ENCODE measurements at places on chromosomes 16 and 17.
A peak's percentile ranks its signal among the peaks of the same experiment; 100 is the strongest.

DNA sequence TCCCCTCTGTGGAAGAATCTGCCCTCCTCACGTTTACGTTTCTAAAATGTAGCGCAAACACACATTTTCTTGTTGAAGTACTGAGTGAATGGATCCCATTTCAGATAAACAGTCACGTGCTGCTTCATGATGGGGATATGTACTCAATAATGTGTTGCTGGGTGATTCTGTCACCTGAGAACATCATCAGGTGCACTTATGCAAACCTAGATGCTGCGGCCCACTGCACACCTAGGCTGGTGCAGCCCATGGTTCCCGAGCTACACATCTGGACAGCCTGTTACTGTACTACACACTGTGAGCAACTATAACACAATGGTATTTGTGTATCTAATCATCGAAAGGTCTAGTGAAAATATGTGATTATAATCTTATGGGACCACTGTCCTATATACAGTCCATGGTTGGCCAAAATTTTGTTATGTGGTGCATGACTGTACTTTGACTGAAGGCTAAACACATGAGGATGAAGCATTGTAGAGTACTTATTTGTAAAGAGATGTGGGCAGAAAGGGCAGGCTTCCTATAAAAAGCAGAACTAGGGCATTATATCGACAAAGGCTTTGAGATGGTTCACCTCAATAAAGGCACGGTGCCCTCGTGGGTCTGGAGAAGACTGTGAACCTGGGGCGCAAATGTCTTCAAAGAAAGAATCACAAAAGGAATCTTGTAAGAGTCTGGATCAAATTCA lies 26.3 kb downstream of the MARF1 start:
- DNase-seq, result no peak

- no peak for DNase-seq
Measured at GRCh38 chr17:74145756-74146155, 57.7 kb upstream of the RPL38 start.

- no peak for DNase-seq
Measured at GRCh38 chr16:27924411-27925118, 138.9 kb downstream of the GSG1L start.

DNA sequence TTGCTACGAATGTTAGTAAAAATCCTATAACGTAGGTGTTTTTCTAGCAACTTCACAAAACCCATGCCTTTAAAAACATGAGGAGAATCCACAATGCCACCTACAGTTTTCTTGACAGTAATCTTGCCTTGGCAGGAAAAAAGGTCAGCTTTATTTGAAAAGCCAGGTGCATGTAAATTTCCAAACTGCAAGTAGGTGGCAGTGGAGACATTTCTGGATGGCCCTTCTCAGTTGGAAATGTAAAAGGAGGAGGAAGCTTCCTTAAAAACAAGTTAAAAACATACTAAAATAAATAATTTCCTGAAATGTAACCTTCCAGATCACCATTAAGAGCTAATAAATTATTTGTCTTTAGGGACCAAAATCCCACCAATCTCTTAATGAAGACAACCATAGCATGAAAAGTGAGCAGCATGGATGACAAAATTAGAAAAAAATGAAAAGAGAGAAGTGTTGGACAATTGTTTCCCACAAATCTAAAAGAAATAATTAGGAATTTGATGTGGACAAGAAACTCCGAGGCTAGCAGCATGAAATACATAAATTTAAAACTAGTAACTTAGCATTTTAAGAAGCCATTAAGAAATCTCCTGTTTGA lies 152.2 kb downstream of the SNX11 start:
- DNase-seq, result no peak

DNA sequence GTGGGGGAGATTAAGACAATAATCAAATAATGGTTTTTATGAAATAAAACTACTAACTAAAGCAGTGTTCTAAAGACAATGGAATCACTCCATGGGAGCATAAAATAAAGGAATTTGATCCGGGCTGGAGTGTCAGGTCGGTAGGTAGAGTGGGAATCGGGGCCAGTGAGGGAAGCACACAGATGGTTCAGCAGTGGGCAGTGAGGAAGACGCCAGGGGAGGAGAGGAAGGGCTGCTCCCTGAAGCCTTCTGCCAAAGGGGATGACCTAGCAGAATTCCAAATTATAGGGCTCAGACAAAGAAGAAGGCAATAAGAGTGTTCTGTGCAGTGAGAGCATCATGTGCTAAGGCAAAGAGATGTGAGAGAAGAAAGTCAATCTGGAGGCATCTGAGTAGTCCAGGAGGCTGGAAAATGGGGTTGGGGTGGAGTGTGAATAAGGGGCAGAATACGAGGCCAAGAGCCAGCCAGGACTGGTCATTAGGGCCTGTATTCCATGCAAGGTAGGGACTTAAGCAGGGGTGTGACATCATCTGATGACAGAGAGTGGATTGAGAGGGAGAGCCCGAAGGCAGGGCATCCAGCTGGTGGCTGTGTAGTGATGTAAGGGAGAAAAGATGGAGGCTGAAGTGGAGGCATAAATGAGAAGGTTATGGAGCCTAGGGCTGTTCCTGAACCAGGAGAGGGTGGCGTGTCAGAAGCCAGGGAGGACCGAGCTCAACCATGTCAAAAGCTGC lies 137.6 kb downstream of the COPRS start:
- DNase-seq, result no peak

DNA sequence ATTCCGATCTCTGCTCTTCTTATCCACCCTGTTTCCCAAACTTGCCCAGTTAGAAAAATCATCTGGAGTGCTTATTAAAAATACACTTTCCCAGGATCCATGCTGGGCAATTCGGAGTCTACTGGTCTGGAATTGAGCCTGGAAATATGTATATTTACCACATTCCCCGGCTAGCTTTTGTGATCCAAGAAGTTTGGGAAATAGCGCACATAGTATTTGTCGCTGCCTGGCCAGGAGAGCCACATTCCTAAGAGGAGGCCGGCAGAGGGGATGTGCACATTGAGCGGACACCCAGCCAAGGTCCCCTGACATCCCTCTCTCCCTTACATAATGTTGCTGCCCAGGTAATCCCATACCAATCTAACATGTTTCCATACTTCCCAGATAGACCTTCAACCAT lies 62.1 kb upstream of the TMEM97 start:
- DNase-seq, result no peak

DNA sequence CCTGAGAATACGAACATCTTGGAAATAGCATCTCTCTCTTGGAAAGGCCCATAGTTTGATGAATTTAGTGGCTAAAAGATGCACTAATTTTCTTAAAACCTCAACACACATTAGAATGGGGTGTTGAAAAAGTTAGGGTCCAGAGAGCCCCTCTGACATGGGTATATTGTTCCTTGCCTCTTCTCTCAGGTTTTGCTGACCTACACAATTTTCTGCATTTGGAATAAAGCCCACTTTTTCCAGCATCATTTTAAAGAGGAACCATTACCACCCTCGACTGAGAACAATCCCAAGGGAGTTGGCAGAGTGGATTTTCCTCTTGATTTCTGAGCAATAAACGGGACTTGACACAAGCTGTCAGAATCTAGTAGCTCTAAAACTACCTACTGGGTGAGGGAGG lies 156.1 kb downstream of the PMP22 start:
- DNase-seq, result no peak

- no peak for DNase-seq
Measured at GRCh38 chr17:45130681-45131615, 1.4 kb downstream of the PLCD3 start.

DNA sequence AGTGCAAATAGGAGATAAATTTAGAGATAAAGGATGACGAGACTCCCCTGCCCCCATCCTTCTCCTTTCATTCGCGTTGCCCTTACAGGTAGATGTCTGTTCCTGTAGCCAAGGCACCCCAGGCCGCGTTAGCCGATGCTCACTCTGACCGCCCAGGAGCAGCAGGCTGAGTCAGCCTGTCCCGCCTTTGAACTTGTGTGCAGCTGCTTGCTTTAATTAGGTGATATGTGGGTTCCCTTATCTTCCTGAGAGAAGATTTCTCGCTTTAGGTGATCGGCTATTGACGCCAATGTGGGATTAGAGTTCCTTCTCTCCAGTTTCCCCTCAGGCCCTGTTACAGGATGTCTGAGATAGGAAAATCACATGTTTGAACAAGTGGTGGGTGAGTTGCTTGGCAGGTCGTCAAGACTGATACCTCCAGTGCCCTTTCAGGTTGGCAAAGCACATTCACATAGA lies 119.5 kb downstream of the MSI2 start:
- no peak for DNase-seq

GRCh38 chr17:83103200-83103942 lies 24.0 kb downstream of the METRNL start:
- DNase-seq, result no peak

- no peak for DNase-seq
Measured at GRCh38 chr16:31501226-31501965, 6.8 kb downstream of the RUSF1 start.

GRCh38 chr16:10314811-10315210 lies 71.0 kb upstream of the ATF7IP2 start:
- DNase-seq, result no peak

DNA sequence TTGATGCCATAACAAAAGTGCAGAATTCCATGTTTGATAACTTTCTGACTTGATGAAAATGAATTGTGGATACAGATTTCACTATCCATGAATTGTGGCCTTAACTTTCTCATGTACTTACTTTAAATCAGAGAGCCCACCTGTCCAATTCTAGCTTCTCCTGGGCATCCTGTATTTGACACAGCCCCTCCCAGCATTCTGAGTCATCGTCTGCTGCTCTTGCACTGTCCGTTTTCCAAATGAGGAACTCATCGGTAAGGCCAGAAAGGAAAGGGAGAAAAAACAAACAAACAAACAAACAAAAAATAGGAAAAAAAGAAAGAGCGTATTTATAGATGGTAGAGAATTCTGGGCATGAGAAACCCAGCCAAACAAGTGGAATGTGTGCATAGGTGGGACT lies 361.6 kb downstream of the WWOX start:
- DNase-seq, result no peak

- no peak for DNase-seq
Measured at GRCh38 chr17:5544115-5544514, 40.2 kb downstream of the NLRP1 start.

- no peak for DNase-seq
Measured at GRCh38 chr17:48841395-48841831, 10.6 kb downstream of the CALCOCO2 start.

DNA sequence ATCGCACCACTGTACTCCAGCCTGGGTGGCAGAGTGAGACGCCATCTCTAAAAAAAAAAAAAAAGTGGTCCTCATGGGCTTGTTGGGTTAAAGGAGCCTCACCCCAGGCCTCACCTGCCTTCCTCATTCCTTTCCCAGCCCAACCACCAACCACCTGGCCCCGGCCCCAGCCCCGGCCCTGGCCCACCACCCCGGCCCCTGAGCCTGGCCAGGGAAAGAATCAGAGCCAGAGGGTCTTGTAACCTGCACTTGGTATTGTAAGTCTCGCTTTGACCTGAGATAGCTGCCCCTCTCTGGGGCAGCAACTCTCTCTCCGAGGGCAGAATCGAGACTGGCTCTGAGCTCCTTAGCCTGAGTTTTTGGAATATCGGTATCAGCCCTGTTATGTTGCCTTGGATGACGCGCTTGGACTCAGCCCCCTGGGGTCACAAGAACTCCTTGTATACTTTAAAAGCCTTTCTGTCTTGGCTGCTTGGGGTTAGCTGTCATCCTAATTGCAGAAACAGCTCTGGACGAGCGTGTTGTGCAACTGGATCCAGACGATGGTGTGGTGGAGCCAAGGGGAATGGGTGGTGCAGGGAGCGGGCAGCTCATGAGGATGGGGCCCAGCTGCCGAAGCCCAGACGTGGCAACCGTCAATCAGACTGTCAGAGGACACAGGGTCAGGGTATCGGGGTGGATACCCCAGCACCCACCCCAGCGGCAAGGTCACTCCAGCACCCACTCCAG lies 14.6 kb downstream of the SMTNL2 start:
- DNase-seq, result no peak

GRCh38 chr16:11835309-11835708 lies 16.0 kb downstream of the RSL1D1 start:
- DNase-seq, result no peak

GRCh38 chr16:3364774-3365427 lies 9.2 kb downstream of the OR2C1 start:
- peak; percentile 93 for DNase-seq

DNA sequence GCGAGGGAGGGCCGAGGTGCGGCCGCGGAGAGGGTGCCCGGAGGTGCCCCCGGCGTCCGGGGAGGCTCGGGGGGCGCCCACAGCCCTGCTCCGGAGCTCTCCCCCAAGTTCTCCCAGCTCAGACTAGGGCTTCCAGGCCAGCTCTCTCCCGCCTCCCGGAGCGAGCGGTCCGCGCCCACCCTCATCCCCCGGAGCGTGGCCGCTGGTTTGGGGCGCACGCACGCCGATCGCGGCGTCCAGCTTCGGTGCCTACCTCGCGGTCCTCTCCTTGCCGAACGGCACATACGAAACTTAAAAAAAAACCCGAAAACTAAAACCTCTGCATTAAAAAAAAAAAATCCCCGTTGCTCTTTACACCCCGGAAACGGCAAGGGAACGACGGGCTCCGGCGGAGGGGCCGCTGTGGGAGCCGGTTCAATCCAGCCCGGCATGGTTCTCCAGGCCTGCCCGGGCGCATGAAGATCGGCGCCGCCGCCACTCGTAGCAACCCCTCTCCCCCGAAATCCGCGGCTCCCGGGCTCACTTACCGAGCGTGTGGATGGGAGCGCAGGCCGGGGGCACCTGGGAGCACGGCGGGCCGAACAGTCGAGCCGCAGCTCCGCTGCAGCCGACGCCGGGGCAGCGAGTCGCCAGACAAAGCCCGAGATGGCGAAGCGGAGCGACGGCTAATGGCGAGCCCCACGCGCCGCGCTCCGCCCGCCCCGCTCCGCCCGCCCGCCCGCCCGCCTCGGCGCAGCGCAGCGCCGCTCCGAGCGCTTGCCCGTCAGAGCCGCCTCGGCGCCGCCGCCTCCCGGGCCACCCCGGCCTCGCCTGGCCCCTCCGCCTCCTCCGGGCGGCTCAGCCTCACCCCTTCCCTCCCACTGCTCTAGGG lies 973 bp upstream of the UBTF start:
- peak; percentile 68 for DNase-seq

GRCh38 chr17:80853076-80853475 lies 138.6 kb upstream of the CHMP6 start:
- DNase-seq, result no peak

DNA sequence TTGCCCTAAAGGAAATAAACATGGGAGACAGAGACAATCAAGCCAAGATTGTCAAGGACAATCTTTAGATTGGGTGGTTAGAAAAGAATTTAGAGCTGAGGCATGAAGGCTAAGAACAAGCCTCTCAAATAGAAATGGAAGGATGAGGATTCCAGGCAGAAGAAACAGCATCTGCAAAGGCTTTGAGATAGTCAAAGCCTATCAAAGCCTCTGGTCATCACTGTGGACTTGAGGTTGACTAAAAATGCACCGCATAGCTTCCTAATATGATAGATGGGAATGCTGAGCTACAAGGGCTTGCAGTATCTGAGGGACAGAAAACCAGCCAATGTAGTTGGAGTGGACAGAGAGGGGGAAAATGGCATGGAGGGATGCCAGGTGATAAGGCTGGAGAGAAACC lies 109.8 kb upstream of the FAM20A start:
- no peak for DNase-seq

DNA sequence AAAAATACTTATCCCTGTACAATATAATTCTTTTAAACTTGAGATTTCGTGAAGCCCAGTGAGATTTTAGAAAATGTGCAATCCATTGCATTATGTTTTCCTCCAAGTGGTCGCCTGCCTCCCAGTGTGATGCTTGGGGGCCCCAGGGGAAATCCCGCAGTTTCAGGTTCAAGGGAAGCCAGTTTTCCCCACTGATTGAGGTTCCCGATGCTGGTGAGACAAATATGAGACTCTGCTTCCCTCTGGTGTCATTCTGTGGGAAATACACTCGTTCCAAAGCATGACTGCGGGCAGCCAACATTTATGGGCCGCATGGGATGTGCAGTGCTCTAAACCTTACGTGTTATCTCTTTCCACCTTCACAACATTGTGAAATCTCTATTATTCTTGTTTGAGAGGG lies 200.8 kb downstream of the PRKCB start:
- no peak for DNase-seq

GRCh38 chr17:69733171-69734012 lies 318.9 kb downstream of the MAP2K6 start:
- no peak for DNase-seq
